ENCODE measurements at places on chromosomes 6 and 20. TPM values are rescaled to one million over a fixed set of nuclear protein-coding genes. Genes with fewer than 3 reads are reported as not detected.

GRCh38 chr6:108847738-108848115 is 495 bp upstream of the ARMC2 start:
- no peak for DNase-seq
- no peaks in the 10 kb centered on the region for H3K27me3 ChIP-seq
- H3K36me3 ChIP-seq, result no peaks in the 10 kb centered on the region
- H3K4me3 ChIP-seq, result peak overlapping the region; percentile 63

DNA sequence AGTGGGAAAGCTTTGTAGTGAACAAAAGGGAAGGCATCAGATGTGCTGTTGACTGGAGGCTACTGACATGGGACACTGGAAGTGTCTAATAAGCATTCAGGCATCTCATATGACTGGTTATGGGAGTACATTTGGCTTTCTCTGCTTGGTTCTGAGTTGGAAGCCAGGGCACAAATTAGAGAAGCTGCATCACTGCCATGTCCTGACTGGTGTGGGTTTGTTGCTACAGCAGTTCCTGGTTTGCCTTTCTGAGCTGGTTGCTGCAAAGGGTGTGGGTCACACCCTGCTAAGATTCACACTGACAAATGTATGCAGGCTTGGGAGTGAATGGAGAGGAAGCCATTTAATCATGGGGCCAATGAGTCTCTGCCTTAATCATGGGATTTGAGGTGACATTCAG is 36.2 kb upstream of the NANP start:
- H3K36me3 ChIP-seq, result no peaks in the 10 kb centered on the region
- H3K4me3 ChIP-seq, result no peak overlapping the region
- H3K27me3 ChIP-seq, result no peaks in the 10 kb centered on the region
- no peak overlapping the region for H3K27ac ChIP-seq

SAMD5 gene
- total RNA-seq, result 11.8 TPM

GRCh38 chr6:106180208-106180607 is 94.1 kb downstream of the PRDM1 start:
- peak overlapping the region; percentile 50 for H3K27ac ChIP-seq
- H3K27me3 ChIP-seq, result no peaks in the 10 kb centered on the region

DNA sequence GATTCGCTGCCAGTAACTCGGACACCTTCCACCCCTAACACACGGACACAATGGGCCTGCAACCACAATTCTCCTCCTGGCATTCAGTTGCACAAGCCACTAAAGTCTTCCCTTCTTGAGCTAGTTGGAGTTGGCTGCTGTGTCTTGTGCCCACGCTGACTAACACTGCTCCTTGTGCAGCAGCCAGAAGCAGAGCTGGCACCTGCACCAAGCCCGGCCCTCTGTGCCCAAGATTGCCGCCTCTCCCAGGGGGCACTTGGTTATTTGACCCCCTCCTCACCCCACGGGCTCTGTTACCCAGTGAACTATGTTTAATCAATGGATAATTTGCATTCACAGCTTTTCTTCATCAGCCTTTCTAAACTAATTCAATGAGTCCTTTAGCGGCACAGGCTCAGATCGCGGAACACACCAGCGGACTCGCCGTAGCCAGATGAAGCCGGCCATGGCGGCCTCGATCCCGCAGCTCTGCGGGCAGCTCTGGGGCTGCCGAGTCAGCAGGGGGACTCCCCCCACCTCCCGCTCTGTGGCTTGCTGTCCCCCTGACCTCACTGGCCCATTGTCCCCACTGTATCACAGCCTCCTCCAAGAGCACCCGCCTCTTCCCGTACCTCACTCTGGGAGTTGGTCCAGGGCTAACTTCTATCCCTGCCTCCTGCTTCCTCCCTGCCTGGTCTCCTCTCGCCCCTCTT is 94.8 kb upstream of the AFDN start:
- H3K36me3 ChIP-seq, result no peaks in the 10 kb centered on the region
- H3K27ac ChIP-seq, result no peak overlapping the region
- H3K27me3 ChIP-seq, result no peaks in the 10 kb centered on the region
- DNase-seq, result no peak
- H3K4me3 ChIP-seq, result no peak overlapping the region
- H3K4me1 ChIP-seq, result no peaks in the 10 kb centered on the region

- H3K27ac ChIP-seq, result no peak overlapping the region
- no peak overlapping the region for H3K4me3 ChIP-seq
- no peaks in the 10 kb centered on the region for H3K27me3 ChIP-seq
- no peaks in the 10 kb centered on the region for H3K36me3 ChIP-seq
These were observed 159.2 kb downstream of the ANKRD60 start for GRCh38 chr20:58069207-58069606.

DNA sequence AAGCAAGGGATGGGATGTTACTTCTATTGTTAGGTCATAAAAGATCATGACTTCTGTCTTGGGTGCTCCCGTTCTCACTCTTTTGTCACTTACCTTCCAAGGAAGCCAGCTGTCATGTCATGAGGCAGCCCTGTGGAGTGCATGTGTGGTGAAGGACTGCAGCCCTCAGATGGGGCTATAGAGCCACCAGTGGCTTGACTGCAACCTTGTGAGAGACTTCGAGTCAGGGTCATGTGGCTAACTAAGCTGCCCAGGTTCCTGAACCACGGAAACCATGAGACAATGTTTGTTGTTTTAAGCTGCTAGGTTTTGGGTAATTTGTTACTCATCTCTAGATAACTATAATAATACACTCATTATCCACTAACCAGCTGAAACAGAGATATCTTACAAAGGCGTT is 477.1 kb downstream of the BTBD3 start:
- H3K27ac ChIP-seq, result no peak overlapping the region
- H3K36me3 ChIP-seq, result no peaks in the 10 kb centered on the region

GRCh38 chr6:13452346-13453117 is 34.9 kb downstream of the GFOD1 start:
- no peak for DNase-seq
- H3K27ac ChIP-seq, result no peak overlapping the region

- DNase-seq, result no peak
- no peak overlapping the region for H3K4me3 ChIP-seq
- H3K27me3 ChIP-seq, result no peaks in the 10 kb centered on the region
- no peak overlapping the region for H3K27ac ChIP-seq
- H3K4me1 ChIP-seq, result no peaks in the 10 kb centered on the region
These were observed 16.7 kb downstream of the FARS2 start for GRCh38 chr6:5278047-5278446.

DNA sequence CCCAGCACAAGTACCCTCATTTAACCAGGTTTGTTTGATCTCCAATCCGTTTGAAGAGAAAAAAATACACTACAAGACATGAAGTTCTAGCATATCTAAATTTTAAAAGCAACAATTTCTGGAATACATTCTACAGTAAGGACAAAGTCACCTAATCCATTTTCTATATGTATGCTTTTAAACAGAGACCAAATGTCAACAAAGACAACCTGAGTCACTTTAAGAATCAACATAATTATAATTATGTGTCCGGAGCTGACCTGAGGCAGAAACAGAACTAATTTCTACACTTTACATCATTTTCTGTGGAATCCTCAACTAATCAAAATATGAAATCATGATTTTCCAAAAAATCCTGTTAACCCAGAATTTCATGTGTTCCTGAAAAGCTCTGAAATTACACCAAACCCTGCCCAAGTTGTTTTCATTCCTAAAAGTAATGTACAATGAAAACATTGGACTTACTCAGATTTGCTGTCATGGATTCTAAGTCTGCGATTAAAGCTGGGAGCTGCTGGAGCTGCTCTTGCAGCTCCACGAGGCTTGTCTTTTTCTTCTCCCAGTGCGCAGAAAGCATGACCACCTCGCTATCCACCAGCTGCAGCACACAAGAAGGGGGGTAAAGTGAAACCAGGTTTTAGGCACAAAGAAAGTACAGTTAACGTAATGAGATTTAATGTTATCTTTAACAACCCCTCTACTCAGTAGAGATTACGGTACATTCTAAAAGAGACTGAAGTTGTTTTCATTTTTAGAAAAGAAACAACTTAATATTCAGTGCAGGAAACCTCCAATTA is 35.8 kb downstream of the DTNBP1 start:
- DNase-seq, result no peak
- H3K4me3 ChIP-seq, result no peak overlapping the region
- H3K27me3 ChIP-seq, result no peaks in the 10 kb centered on the region
- H3K27ac ChIP-seq, result no peak overlapping the region
- H3K4me1 ChIP-seq, result no peaks in the 10 kb centered on the region

SLC22A16 gene
- total RNA-seq, result 1.1 TPM

DNA sequence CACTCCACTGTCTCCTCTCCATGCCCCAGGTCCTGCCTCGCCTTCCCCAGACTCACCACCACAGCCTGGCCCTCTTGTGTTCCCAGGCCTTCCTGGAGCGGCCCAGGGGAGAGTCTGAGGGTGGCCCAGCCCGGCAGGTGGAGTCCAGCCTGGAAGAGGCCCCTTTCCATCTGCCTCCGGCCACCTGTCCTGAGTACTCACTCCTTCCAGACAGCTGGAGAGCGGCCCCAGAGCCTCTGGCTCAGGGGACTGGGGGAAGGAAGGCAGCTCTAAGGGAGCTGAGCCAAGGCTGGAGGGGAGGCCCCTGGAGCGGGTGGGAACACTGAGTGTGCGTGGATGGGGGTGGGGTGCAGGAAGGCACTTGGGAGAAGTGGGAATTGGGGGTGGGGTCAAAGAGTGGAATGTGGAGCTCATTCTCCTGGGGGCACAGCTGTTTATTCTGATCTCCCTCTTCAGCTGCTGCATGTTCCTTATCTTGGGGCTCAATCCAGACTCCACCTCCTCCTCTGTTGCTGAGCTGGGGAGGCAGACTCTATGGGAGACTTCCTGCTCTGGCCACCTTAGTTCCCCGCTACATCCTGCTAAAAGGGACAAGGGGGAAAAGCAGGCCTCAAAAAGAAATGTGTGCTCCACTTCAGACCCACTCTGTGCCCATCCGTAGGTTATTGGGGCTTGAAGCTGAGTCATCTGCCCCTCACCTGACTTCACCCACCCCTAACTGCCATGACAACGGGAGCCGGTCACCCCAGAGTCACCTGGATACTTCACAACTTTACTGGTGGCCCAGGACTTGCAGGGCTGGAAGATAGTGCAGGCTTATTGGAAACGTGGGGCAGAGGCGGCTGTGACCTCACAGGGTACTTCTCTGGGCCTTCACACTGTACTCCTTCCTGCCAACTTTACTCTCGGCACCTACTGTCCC is 19.5 kb upstream of the TAF8 start:
- H3K4me3 ChIP-seq, result no peak overlapping the region
- H3K4me1 ChIP-seq, result no peaks in the 10 kb centered on the region
- H3K27me3 ChIP-seq, result no peaks in the 10 kb centered on the region
- no peak for DNase-seq

DNA sequence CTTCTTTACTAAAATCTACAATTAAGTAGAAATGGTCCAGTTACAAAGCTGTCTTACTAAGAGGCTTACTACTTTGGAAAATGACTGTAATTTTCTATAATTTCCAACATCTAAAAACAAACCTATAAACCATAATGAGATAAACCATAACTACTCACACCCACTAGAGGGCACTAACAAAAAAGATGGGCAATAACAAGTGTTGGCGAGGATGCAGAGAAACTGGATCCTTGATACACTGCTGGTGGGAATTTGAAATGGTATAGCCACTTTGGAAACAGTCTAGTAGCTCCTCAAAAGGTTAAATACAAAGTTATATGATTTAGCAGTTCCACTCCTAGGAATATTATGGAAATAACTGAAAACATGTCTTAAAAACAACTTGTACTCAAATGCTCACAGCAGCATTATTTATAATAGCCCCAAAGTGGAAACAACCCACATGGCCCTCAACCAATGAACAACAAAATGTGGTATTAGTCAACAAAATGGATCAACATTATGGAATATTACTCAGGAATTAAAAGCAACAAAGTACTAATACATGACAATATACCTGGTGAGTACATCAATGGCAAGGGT is 50.6 kb downstream of the GJA10 start:
- H3K27ac ChIP-seq, result no peak overlapping the region
- no peaks in the 10 kb centered on the region for H3K36me3 ChIP-seq
- DNase-seq, result no peak
- H3K27me3 ChIP-seq, result no peaks in the 10 kb centered on the region
- no peak overlapping the region for H3K4me3 ChIP-seq

GRCh38 chr6:140871911-140872310 is 1260.8 kb upstream of the GJE1 start:
- H3K4me3 ChIP-seq, result no peak overlapping the region
- no peaks in the 10 kb centered on the region for H3K4me1 ChIP-seq
- DNase-seq, result no peak
- no peak overlapping the region for H3K27ac ChIP-seq

DNA sequence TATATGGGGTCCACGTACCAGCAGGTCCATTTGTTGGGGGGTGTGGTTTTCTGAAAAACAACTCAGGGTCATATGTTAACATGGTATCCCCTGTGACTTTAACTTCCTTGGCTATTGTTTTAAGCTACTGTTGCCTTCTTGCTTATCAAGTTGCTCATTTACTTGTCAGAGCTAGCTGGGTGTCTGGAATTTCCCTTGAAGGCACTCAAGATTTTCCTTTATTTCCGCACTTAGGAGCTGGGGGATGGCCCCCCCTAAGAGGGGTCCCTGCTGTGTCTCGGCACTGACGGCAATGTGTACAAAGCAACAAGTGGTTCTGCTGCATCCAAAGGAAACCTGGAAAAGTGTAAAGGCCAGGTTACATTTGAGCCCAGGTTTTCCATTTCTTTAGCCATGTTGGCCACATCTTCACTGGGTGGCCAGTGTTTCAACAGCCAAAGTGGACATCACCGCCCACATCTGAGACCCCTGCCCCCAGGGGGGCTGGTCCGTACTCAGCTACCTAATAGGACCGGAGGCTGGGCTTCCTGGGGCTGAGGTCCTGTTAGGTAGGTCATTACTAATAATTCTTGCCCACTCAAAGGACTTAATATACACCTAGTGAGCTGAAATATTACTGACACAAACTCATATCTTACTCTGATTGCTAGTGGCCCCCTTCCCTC is 24.8 kb upstream of the SYNDIG1 start:
- DNase-seq, result no peak
- no peak overlapping the region for H3K27ac ChIP-seq
- H3K4me1 ChIP-seq, result no peaks in the 10 kb centered on the region

SLC26A8 gene
- total RNA-seq, result 0.27 TPM

HTR1B gene
- total RNA-seq, result 0.32 TPM

- no peak overlapping the region for H3K27ac ChIP-seq
- H3K4me3 ChIP-seq, result no peak overlapping the region
- H3K4me1 ChIP-seq, result no peaks in the 10 kb centered on the region
- no peak for DNase-seq
- no peaks in the 10 kb centered on the region for H3K27me3 ChIP-seq
- no peaks in the 10 kb centered on the region for H3K36me3 ChIP-seq
These were observed 200.9 kb downstream of the EDN1 start for GRCh38 chr6:12490904-12491571.

MUCL3 gene
- 0.30 TPM for total RNA-seq

DNA sequence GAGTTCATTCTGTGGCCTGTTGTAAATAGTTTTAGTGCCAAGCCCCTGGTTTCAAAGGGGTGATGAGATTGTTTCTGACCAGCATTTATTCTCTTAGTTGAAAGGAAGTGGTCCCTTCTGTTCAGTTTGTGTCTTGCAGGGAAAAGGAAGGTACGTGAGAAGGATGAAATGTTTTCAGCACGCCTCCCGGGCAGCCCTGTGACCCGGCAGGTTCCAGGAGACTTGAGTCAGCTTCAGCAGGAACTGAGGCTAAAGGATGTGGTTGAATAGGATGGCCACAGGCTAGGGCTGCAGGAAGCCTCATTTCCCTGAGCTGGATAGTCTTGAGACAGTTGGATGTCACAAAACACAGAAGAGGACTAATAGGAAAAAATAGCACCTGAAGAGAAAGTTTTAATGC is 132.4 kb upstream of the SYNDIG1 start:
- H3K27ac ChIP-seq, result no peak overlapping the region
- no peaks in the 10 kb centered on the region for H3K4me1 ChIP-seq
- H3K4me3 ChIP-seq, result no peak overlapping the region
- no peaks in the 10 kb centered on the region for H3K27me3 ChIP-seq

BACH2 gene
- total RNA-seq, result 1.2 TPM

- no peak for DNase-seq
- no peaks in the 10 kb centered on the region for H3K36me3 ChIP-seq
- H3K4me3 ChIP-seq, result no peak overlapping the region
- H3K4me1 ChIP-seq, result no peaks in the 10 kb centered on the region
- no peaks in the 10 kb centered on the region for H3K27me3 ChIP-seq
These were observed 116.4 kb upstream of the KCNQ5 start for GRCh38 chr6:72505446-72505845.

Measured in colonic mucosa (tissue), 4 donors.